ENCODE measurements at places on chromosomes 11 and 22.

DNA sequence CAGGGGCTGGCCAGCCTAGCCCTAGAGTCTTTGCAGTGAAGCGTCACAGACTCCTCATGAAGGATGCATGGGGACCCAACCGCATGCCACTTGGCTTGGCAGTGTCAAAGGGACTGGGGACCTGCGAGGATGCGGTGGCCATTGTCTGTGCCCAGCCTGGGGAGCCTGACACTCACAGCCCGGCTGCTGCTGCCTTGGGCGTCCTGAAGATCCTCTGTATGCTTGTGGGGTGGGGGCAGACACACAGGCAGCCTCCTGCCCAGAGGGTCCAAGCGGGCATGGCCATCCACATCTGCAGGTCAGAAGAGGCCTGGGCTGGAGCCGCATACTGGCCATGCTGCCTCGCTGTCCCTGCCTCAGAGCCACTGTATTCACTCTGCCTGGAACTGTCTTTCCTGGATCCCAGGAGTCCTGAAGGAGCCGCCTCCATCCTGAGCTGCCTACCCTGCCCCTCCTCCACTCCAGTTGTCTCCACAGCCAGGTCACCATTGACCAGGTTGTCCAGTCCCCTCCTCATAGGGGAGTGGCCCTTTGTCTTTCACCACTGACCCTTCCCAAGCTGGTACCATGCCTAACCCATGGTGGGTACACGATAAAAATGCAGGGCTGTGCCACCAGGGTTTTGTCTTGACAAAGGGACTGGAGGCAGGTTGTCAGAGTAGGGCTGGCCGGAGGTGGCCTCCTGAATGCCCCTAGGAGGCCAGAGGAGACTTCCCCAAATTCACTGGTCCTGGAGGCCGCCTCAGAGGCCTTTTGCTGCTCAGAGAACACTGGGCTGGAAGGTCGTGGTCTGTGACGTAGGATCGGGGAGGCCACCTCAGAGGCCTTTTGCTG is 107.0 kb downstream of the KCNQ1OT1 start:
- no peak for DNase-seq

DNA sequence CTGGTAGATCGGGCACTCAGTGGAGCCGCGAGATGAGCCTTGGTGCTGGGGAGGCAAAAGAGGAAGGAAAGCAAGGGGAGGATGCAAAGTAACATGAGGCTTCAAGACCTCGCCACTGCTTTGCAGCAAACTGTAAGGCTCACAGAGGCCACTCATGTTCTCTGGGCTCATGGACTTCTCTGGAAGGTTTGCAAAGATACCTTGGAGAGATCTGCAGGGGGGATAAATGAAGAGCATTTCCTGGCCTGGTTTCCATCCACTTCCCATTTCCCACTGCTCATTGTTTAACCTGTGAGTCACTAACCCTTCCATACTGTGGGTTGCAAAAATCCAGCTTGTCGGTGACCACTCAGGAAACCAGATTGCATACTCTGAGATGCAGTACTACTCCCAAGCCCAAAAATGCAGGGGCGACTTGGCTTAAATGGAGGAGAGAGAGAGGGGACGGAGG is 38.5 kb downstream of the OSBP2 start:
- no peak for DNase-seq

GRCh38 chr11:119671561-119672015 is 57.4 kb downstream of the NECTIN1 start:
- no peak for DNase-seq

DNA sequence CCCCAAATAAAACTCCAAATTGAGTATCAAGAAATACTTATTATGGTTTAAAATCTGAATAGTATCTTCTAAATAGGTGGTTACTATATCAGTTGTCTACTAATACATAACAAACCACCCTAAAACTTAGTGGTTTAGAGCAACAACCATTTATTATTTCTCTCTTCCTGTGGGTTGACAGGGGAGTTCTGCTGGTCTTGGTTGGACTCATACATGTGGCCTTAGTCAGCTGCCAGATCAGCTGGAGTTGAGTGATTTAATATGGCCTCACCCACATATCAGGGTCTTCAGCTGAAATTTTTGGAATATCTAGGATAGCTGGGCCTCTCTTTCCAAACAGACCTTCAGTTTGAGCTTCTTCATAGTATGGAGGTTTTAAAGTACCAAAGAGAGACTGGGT is 34.5 kb downstream of the C11orf65 start:
- DNase-seq, result no peak

- DNase-seq, result no peak
Observed at GRCh38 chr22:29827091-29827490, 11.0 kb downstream of the ASCC2 start.

DNA sequence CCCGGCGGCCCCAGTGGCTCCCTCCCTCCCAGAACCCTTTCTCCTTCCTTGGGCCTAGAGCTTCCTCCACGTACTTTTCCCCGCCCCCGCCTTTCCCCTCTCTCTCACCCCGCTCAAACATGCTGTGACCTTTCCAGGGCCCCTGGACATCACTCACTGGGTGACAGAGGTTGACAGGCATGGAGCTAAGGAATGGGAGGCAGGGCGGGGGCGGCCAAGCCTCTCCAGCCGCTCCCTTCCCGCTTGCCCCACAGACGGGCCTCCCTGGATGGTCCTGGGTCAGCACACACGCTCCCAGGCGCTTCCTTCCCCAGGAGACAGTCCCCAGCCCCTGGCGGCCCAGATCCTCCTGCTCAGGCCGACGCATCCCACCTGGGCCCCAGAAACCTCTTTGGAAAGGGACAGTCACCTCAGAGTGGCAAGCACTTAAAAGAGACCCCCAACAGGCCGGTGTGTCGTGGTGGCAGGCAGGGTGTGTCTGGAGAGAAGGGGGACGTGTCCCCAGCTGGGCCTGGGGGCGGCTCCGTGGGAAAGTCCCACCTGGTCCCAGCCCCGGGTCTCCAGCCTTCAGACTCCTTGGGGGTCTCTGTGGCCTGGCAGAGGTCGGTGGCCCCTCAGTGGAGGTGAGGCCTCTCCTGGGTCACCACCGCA is 8.8 kb downstream of the H19 start:
- no peak for DNase-seq

- DNase-seq, result no peak
Observed at GRCh38 chr22:39661842-39662685, 91.5 kb downstream of the CACNA1I start.

DNA sequence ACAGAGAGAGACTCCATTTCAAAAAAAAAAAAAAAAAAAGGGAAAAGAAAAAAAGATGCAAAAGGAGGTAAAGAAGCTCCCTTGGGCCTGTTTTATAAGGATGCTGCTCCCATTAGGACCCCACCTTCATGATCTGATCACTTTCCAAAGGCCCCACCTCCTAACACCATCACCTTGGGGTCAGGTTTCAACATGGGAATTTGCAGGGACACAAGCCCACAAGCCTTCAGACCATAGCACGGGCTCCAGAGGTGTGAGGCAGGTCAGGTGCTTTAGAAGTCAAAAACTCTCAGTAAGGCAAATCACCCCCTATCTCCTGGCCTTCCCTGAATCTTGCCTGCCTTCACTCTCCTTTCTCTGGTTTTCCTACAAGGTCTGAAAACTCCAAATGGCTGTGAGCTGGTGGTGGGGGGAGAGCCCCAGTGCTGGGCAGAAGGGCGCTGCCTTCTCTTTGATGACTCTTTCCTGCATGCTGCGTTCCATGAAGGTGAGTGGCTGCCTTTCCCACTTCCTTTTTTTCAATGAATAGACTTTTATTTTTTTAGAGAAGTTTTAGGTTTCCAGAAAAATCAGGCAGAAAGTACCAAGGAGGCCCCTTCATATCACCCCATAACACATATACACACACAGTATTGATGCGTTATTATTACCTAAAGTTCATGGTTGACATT is 13.2 kb downstream of the ASPHD2 start:
- no peak for DNase-seq

- DNase-seq, result no peak
Observed at GRCh38 chr11:66841861-66842260, 1.4 kb upstream of the RCE1 start.

- DNase-seq, result no peak
Observed at GRCh38 chr22:38249301-38249700, 23.5 kb downstream of the TMEM184B start.

- DNase-seq, result no peak
Observed at GRCh38 chr11:132122735-132123134, 752.3 kb downstream of the NTM start.

DNA sequence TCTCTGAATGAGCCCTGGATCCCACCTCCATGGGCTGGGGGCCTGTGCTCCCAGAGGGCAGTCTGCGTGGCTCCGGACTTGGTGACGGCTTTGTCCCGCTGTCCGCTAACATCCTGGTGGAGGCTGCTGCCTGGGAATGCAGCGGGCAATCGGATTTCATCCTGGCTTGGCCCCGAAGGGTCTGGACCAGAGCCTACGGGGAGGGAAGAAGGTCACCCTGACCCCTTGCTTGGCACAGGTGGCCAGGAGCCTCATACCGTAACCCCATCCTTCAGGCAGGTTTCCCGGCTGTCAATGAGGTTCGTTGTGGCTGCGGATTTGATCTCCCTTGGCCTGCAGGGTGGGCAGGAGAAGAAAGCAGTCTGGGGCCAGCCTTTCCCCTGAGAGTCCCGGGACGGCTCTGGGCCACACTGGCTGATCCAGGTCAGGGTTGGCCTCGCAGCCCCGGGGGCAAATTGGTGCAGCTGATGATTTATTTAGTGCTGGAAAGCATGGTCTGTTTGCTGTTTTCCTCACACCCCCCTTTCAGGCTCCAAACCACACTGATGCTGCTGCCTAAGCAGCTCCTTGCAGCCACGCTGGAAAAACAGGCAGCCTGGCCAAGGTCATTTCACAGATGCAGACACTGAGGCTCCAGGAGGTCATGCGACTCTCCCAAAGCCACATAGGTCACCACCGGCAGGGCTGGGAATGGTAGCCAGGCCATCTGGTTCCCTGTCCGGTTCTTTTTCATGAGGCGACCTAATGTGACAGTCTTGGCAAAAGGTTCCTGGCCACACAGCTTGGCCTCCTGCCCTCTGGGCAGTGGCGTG is 15.0 kb downstream of the PRDM11 start:
- no peak for DNase-seq

- no peak for DNase-seq
Observed at GRCh38 chr11:115674176-115674936, 170.1 kb upstream of the CADM1 start.

- DNase-seq, result peak; percentile 76
Observed at GRCh38 chr22:49093192-49093880, 734.3 kb downstream of the BRD1 start.

GRCh38 chr11:12278766-12279671 is 98.4 kb upstream of the PARVA start:
- DNase-seq, result no peak

DNA sequence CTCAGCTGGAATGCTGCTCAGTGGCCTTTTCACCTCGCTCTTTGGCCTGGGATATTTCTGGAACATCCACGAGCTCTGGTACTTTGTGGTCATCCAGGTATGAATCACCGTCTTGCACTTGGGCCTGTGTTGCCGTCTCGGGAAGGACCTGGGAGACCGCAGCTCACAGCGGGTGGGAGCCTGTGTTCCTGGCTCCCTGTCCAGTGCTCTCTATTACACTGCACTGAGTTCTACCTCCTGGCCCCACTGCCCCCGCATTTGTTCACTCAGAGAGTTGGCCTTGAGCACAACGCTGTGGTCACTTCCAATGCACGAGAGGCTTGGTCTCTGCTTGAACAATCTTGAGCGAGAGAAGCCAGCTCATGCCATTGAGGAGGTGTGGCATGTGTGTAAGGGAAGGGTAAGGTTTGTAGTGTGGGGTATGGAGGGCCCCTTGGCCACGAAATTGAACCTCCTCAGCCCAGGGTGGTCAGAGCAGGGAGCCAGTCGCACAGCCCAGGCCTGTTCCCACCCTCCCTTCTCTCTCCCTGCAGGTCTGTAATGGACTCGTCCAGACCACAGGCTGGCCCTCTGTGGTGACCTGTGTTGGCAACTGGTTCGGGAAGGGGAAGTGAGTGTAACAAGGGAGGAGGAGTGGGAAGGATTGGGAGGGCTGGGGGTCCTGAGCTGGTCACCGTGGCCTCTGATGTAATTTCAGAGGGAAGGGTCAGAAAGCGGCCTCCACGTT is 16.2 kb downstream of the SLC37A2 start:
- DNase-seq, result no peak

DNA sequence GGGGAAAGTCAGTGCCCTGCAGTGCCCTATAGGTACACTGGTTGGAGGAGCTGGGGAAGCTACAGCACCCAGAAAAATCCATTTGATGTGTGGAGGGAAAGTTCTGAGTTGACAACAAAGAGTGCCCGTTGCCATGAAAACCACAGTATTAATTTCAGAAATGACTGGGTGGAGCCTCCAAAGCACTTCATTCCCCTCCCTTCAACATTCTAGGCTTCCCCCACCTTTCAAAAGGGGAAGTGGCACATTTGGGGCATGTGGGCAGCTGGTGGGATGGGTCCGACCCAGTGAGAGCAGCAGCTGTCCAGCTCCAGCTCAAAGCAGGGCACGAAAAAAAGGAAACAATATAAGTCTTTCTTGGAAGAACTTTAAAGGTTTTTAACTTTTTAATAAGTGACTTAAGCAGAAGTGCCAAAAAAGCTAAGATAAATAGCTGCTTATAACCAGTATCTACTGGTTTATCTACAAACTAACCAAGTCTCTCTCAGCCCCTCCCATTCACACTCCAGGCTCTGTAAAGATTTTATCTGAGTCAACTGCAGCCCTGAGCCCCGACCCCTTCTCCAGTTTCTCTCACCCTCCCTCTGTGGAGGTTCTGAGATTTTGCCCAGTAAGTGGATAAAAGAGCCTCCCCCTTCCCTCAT is 9.0 kb upstream of the AHNAK start:
- no peak for DNase-seq

DNA sequence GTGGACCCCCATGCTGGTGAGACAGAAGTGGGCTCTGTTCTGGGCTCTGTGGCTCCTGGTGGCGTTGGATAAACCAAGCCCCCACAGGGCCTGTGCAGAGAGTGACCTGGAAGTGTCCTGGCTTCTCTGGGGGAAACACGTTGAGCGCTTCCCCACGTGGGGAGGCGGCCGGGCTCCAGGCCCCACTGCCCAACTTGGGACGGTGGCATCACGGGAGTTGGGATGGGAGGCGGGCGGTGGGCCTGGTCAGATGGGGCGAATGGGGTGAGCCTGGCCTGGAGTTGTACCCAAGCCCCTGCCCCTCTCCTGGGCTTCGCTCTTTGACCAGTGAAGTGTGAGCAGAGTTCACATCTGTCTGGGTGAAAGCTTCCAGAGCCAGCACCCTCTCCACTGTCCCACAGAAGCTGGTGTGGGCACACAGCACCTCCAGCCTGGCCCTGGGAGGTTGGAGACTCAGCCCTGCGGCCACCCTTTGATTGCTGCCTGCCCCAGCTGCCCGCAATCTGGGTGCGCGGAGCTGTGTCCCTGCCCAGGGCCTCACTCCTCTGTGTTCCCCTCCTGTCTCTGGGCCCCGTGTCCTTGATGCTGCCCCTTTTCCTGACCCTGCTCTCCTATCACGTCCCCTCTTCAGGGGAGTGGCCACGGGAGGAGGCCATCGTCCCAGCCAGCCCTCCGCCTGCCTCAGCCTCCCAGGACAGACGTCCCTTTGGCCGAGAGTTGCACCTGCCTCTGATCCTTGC is 14.2 kb downstream of the BRSK2 start:
- DNase-seq, result no peak
